ENCODE measurements at places on chromosomes 11 and 22. TPM values are rescaled to one million over a fixed set of nuclear protein-coding genes. Genes with fewer than 3 reads are reported as not detected.

- DNase-seq = no peak
These were observed 241.4 kb downstream of the BRD1 start for GRCh38 chr22:49586244-49586748.

- DNase-seq = peak; percentile 5
These were observed 22.1 kb downstream of the MTFP1 start for GRCh38 chr22:30447656-30448055.

OR2AG1 gene
- not detected for total RNA-seq

- no peak for DNase-seq
These were observed 10.8 kb upstream of the FBLN1 start for GRCh38 chr22:45491841-45492240.

GRCh38 chr22:39663751-39664150, 93.2 kb downstream of the CACNA1I start:
- DNase-seq = no peak
